ENCODE measurements at places on chromosomes 16 and 17.

DNA sequence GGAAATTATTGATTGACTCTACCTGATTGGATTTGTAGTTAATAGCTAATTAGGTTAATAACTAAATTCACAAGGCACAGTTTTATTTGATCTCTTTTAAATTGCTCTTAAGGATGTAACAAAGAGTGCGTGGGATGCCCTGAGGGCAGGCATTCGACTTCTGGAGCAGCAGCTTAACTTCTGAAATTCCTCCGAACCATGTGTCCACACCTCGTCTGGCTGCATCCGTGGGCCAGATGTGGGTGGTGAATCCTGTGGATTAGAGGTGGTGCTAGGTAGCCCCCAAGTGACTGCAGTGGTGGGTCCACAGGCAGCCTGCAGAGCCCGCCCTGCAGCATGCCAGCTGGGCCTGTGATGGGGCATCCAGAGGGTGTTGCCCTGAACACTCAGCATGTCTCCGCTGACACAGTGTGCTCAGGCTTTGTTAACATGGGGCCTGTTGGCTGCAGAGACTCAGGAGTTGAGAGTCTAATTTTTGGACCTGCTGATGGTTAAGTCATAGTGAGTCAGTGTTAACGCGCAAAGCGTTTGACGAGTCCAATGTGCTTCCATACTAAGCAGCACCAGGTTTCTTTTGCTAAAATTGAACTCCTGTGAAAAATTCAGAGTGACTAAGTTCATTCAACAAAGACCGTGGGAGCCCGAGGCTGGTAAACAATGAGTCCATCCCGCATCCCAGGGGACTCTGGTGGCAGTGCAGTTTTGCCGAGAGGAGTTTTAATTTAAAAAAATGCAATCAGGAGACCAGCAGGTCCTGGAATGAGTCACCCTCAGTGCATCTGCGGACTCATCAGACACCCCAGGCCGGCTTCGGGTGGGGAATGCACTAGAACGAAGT is 3.8 kb upstream of the NPB start:
- DNase-seq: no peak

- no peak for DNase-seq
These were observed 54.4 kb downstream of the MFSD11 start for GRCh38 chr17:76792348-76792747.

GRCh38 chr17:64262198-64262999 is 661 bp downstream of the TEX2 start:
- DNase-seq: peak; percentile 68

DNA sequence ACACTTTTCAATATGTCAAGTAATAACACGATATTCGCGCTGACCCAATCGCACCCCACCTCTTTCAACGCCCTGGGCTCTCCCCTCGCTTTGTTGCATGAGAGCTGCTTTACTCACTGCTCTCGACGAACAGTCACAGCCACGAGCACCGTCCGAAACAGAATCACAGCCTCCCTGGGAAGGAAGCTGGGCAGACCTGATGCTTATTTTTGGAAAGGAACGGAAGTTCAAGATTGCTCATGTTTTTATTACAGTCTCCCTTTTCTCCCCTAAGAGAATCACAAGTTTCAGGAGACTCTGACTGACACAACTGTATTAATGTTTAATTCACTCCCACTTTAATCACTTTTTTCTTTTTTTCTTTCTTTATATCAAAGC is 67.8 kb downstream of the ANKRD11 start:
- DNase-seq: peak; percentile 17

DNA sequence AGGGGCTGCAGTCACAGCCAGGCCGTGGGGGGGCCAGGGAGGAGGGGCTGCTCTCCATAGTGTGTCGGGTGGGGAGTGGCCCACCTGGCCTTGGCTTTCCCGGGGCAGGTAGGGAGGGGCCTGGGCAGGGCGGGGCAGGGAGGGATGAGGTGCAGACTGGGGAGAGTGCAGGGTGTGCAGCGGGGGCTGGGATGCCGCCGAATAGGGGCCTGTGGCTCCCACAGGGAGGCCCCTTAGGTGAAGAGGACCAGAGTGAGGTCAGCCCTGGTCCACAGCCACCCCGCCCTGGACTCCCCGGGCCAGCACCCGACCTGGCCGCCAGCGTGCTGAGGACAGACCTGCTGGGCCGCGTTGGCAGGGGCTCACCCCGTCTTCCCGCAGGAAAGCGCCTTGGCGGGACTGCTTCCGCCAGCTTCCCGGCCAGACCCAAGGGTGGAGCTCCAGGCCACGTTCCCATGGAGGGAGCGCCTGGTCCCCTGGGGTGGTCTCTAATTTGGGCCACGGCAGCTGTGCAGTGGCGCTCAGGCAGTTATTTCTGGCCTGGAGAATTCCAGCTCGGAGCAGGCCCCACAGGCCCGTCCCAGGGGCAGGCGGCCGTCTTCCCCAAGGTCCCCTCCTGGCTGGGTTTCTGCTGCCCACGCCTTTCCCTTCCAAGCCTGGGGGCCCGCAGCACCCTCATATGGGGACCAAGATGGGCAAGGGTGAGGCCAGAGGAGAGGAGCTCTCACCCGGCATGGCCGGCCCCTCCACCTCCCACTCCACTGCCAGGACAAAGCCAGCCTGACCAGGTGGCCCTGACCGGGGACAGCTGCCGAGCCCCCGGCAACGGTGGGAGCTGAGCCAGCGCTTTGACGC is 27.9 kb downstream of the CACNA1H start:
- DNase-seq: no peak

- DNase-seq: no peak
These were observed 31.4 kb downstream of the ANKRD40 start for GRCh38 chr17:50676065-50676975.

Data from CD4-positive, alpha-beta T cell treated with Interleukin-10 for 1 hour (primary cell).